ENCODE measurements at places on chromosomes 5 and 9.

DNA sequence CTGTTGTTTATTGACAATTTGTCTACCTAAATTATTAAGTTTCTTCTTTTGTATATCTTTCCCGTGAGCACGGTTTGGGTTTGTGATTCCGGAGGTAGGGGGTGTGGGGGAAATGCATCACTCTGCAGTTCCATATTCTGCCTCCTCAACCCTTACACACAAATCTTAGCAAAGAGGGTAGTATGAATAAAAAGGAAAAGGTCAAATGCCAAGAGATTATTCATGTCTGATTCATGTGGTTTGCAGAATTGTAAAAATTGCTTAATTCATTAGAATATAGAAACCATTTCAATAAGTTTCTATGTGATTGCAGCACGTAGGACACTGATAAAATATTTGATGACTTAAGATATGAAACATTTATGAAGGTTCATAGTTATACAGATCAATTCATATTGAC lies 601.9 kb downstream of the SEMA5A start:
- no peak for DNase-seq

DNA sequence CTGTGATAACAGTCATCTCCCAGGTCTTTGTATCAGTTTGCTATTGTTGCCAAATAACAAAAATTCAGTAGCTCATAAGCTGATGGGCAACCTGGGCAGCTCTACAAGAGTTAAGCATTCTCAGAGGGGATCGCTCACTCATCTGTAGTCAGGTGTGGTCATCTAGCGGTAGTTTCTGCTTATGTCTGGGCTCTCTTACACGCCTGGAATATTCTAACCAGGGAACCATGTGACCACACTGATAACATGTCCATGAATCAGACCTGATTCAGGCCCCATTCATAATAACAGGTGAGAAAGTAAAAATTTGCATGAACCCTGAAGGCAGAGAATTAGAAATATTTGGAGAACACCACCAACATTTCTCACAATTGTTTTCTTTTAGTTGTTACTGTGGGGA lies 576.1 kb downstream of the SLCO4C1 start:
- DNase-seq, result no peak

DNA sequence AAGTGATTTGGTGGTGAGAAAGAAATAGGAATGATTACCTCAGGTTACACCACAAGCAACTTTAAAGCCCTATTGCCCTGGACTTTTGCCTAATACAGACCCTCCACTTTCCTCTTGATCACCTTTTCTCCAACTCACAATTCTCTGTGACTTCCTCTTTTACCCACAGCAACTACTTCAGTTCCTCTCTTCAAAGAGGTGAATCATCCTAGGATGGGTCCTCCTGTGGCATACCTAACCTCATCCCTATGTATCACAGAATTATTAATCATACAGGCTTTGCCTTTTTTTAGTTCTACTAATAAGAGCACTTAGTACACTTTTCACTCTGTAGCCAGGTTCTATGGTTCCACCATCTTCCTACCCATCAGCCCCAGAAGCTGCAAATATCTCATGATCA lies 19.6 kb upstream of the INSL6 start:
- no peak for DNase-seq

DNA sequence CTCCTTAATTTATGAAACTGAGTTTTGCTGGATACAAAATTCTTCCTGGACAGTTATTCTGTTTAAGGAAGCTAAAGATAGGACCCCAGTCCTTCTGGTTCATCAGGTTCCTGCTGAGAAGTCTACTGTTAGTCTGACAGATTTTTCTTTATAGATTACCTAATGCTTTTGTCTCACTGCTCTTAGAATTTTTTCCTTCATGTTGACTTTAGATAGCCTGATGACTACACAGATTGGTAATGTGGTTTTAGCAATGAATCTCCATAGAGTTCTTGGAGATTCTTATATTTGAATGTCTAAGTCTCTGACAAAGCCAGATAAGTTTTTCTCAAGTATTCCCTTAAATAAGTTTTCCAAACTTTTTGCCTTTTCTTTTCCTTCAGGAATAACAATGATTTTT lies 419.7 kb downstream of the CDH10 start:
- no peak for DNase-seq

GRCh38 chr5:79821-80220 lies 12.1 kb upstream of the PLEKHG4B start:
- DNase-seq, result no peak
